Stimulated activated CD4-positive, alpha-beta T cell treated with anti-CD3 and anti-CD28 coated beads, Interleukin-15, amount 100 ng/mL, for 24 hours (primary cell): ENCODE measurements at places on chromosomes 12 and 14.

DNA sequence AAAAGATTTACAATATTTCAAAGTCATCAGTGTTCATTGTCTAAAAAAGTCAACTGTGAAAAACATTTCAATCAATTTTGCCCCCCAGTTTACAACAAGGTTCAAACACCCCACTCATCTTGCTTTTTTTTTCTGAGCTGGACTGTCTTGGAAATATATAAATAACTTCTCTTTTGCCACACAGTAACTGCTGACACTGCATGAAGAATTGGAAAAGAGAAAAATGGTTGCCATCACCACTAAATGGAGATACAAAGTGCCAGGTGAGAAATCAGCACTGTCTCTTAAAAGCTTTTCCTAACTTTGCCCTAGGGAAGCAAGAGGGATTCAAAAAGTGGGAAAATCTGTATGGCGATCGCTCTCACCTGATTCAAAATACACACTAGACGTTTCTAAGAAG, 101.4 kb downstream of the TRAFD1 start:
- DNase-seq: no peak

GRCh38 chr12:84973026-84973425, 60.4 kb upstream of the SLC6A15 start:
- DNase-seq: no peak

GRCh38 chr14:56659378-56659777, 79.8 kb downstream of the TMEM260 start:
- no peak for DNase-seq

DNA sequence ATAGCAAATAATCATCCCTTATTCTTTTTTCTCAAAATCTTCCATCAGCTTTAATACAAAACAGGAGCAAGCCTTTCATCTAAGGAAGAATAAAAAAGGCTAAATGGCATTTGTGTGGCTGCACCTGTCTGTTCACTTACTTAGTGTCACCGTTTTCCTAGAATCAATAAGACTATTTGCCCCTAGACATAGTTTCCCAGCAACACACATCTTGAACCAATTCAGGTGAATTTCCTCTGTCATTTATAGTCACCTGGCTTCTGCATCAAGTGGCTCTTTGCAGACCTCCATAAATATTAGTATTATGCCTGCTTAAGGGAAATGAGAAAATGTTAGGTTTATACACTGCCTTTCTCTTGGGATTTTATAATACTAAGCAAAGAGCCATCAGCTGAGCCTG, 17.4 kb upstream of the GCH1 start:
- DNase-seq: no peak
